ENCODE measurements at places on chromosomes 1 and 21.

DNA sequence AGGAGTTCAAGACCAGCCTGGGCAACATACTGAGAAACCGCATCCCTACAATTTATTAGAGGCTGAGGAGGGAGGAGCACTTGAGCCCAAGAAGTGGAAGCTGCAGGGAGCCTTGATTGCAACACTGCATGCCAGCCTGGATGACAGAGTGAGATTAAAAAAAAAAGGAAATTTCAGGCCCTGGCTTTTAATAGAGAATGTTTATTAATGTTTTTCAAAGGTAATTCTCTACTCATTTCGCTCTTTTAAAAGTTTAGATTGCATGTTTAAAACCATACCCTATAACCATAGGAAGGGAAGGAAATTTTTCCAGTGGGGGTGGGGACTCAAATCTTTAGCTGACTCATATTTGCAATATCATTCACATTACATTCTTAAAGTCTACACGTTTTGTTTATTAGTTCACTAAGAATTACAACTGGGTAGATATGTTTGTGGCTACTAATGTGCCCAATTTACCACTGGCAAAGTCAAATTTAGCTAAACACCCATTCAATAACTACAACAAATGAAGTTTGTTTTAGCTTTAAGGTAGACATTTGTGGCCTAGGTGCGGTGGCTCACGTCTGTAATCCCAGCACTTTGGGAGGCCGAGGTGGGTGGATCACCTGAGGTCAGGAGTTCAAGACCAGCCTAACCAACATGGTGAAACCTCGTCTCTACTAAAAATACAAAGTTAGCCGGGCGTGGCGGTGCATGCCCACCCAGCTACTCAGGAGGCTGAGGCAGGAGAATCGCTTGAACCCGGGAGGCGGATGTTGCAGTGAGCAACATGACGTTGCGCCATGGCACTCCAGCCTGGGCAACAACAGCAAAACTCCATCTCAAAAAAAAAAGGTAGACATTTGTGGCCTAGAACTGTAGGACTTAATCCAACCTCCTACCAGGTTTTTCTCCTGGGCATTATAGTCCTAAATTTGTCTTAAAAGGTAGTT is 5.0 kb downstream of the KDM5B start:
- H3K27me3 ChIP-seq = peaks cover 49% of the 10 kb centered on the region
- H3K27ac ChIP-seq = no peak overlapping the region

- H3K4me3 ChIP-seq = no peak overlapping the region
- H3K36me3 ChIP-seq = peaks cover 82% of the 10 kb centered on the region
- H3K27ac ChIP-seq = peak overlapping the region; percentile 47
- no peaks in the 10 kb centered on the region for H3K4me1 ChIP-seq
- DNase-seq = no peak
- no peaks in the 10 kb centered on the region for H3K27me3 ChIP-seq
Observed at GRCh38 chr1:207824691-207825408, 73.0 kb downstream of the CD46 start.

- H3K27me3 ChIP-seq = no peaks in the 10 kb centered on the region
- H3K27ac ChIP-seq = no peak overlapping the region
Observed at GRCh38 chr1:56202186-56202585, 377.2 kb downstream of the PLPP3 start.

GRCh38 chr1:2156866-2157265 is 37.7 kb downstream of the FAAP20 start:
- H3K27me3 ChIP-seq = no peaks in the 10 kb centered on the region
- no peak for DNase-seq
- no peak overlapping the region for H3K4me3 ChIP-seq
- no peaks in the 10 kb centered on the region for H3K36me3 ChIP-seq
- H3K4me1 ChIP-seq = no peaks in the 10 kb centered on the region

GRCh38 chr1:19385869-19386591 is 73.9 kb downstream of the SLC66A1 start:
- H3K4me3 ChIP-seq = no peak overlapping the region
- no peak for DNase-seq
- H3K27me3 ChIP-seq = no peaks in the 10 kb centered on the region
- peaks cover 33% of the 10 kb centered on the region for H3K36me3 ChIP-seq

DNA sequence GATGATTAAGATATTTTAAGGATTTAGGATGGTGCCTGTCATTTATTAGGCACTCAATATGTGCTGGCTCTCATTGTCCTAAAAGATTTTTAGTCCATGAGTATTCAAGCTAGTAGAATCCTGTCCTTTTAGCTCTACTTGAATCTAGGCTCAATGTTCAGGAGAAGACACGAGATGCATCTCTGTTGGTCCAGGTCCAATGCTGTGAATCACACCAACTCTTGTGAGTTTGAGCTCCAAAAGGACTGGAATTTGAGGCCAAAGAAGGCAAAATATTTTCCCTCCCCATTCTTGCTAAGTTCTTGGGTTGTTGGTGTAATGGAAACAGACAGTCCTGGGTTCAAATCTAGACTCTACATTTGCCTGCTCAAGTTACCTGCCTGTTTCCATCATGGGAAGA is 1.4 kb upstream of the PODN start:
- DNase-seq = no peak
- H3K36me3 ChIP-seq = no peaks in the 10 kb centered on the region
- no peaks in the 10 kb centered on the region for H3K4me1 ChIP-seq
- H3K27ac ChIP-seq = no peak overlapping the region

- H3K27me3 ChIP-seq = no peaks in the 10 kb centered on the region
- H3K4me1 ChIP-seq = no peaks in the 10 kb centered on the region
- H3K4me3 ChIP-seq = no peak overlapping the region
- no peaks in the 10 kb centered on the region for H3K36me3 ChIP-seq
Observed at GRCh38 chr1:56570924-56571372, 8.4 kb downstream of the PLPP3 start.

- no peaks in the 10 kb centered on the region for H3K36me3 ChIP-seq
- no peaks in the 10 kb centered on the region for H3K4me1 ChIP-seq
Observed at GRCh38 chr1:41382480-41383090, 21.4 kb downstream of the FOXO6 start.

DNA sequence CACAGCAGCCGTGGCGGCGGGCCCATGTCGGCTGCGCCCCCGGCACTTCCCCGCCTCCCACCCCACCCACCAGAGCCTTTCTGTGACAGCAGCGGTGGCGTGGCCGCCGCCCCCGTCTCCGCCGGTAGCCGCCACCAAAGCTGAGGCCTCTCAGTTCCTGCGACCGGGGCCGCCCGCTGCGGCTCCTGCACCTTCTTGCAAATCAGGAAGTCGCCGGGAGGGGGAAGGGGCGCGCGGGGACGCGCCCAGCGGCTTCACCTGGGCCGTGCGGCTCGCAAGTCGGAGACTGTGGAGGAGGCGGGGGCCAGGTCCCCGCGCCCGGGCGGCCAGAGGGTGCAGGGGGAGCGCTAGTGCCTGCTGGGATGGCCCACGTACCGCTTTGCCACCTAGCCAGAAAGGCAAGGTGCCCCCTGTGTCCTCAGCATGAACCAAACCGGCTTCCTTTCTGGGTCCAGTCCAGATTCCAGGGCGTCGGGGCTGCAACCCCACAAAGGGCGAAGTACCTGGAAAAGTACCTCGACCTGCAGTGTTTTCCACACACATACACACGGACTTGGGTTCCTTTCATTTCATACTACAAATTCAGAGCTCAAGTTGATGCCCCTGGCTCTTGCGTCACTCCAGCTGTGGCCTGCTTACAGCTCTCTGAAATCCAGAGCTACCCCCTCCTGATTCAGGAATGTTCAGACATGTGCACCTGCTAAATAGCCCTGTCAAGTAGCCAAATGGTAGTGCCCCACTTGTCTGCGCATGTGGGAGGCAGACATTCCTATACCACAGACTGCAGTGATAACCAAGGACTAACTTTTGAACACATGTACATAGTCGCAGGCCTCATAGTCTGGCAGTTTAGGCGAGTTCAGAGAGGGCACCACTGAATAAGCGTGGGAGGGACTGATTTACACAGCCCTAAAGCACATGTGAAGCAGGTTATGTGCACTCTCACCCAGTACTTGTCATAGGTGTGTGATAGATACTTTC is at the start of gene DENND1B:
TSS of gene DENND1B (minus strand) at position 199 of the 981 bp plus-strand sequence. CDS start 325 bp downstream, outside the sequence.
- DNase-seq = peak; percentile 92
- peaks cover 20% of the 10 kb centered on the region for H3K36me3 ChIP-seq
- H3K4me3 ChIP-seq = peak within 1 kb of the TSS; percentile 65
- peaks cover 66% of the 10 kb centered on the region for H3K4me1 ChIP-seq
- H3K27ac ChIP-seq = peak within 1 kb of the TSS; percentile 79
- H3K27me3 ChIP-seq = no peaks in the 10 kb centered on the region

DNA sequence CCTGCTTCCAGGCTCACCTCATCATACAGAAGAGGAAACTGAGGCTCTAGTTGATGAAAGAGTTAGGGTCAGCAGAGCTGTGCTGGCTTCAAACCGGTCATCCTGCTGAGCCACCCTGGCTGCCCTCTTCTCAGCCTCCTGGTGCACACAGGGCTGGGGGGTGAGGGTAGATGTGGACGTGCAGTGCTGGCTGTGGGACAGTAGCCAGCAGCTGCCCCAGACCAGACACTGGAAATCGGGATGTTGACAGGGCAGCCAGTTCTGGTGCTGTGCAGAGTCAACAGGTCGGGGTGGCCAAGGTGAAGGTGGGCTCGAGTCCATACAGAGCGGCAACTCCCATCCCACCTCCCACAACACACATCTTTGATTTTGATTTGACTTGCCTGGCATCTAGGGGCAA is 1.5 kb upstream of the CLCNKA start:
- H3K27ac ChIP-seq = no peak overlapping the region
- no peak for DNase-seq
- no peaks in the 10 kb centered on the region for H3K36me3 ChIP-seq
- H3K4me3 ChIP-seq = no peak overlapping the region
- peaks cover 17% of the 10 kb centered on the region for H3K27me3 ChIP-seq

- DNase-seq = peak; percentile 60
- no peaks in the 10 kb centered on the region for H3K4me1 ChIP-seq
- no peak overlapping the region for H3K4me3 ChIP-seq
- no peaks in the 10 kb centered on the region for H3K27me3 ChIP-seq
- H3K36me3 ChIP-seq = no peaks in the 10 kb centered on the region
Observed at GRCh38 chr1:29282924-29283803, 46.8 kb downstream of the PTPRU start.

DNA sequence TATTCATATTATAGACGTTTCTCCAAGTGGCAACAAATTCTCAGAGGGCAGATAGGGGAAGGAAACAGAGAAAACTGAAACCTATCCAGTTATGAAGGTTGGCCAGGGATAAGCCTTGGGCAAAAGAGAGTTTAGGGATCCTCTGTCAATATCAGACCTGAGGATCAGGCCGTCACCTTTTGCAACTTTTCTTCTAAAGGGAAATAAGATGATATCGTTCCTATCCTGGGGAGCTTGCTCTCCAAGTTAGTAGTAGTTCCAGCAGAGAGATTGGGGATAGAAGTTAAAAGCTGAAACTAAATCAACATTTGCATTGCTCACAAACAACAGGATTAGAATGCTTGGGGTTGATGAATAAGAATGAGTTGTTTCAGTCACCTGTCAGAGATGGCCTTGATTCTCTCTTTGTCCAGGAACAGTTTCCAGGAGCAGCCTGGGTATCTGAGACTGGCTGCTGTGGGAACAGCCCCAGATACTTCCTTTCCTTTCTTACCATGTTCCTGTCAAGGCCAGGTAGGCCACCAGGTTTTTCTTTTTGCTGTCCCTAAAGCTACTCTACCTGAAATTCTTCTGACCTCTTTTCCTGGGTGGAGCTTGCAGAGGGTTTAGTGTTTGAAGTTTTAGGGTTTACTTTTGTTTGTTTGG is 2.5 kb downstream of the RIIAD1 start:
- H3K4me3 ChIP-seq = no peak overlapping the region
- DNase-seq = no peak
- no peak overlapping the region for H3K27ac ChIP-seq
- peaks cover 7% of the 10 kb centered on the region for H3K4me1 ChIP-seq
- peaks cover 34% of the 10 kb centered on the region for H3K27me3 ChIP-seq

DNA sequence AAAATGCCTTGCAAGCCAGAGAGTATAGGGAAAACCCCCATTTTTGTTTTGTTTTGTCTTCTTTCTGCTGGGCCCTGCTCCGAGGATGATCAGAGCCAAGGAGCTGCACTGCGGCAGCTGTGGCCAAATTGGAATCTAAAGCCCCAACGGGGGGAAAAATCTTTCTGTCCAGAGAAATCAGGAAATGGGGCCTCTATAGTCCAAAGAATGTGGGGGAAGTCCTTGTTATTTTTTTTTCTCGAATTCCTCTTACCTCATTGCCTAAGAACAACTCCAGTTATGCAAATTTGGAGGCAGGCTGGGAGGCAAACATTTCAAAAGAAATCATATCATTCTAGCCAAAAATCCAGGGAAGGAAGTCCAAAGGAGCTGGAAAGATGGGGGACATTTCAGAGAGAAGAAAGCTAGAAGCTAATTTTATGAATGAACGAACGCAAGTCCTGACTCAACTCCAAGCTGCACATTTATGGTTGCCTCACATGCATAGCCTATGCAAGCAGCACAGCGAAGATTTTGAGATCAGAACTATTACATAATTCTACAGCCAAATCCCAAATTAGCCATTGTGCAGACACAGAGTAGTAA is 263.2 kb downstream of the KCTD3 start:
- no peaks in the 10 kb centered on the region for H3K36me3 ChIP-seq
- no peaks in the 10 kb centered on the region for H3K27me3 ChIP-seq
